ENCODE measurements at places on chromosomes 12 and 14.

GRCh38 chr12:1203735-1204019 is 212.7 kb downstream of the ERC1 start:
- DNase-seq: no peak

GRCh38 chr12:92210071-92210470 is 64.4 kb upstream of the BTG1 start:
- peak; percentile 9 for DNase-seq

DNA sequence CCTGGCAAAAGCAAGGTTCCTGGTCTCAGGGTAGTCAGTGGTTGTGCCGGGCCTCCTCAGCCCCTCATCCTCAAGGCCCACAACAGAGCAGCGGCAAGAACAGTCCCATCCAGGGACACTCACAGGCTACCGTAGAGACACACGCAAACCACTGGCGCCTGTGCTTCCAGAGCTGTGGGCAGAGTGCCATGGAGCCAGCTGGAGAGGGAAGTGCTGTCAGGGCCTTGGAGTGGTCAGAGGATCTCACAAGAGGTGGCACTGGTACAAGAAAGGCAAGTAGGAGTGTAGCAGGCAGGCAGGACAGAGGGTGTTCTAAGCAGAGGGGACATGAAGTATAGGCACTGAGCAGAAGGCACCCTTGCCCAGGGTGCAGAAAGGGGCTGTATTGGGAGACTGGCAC is 34.6 kb downstream of the ANKRD9 start:
- no peak for DNase-seq

- DNase-seq: no peak
Measured at GRCh38 chr12:64236549-64236948, 14.5 kb upstream of the KICS2 start.

DNA sequence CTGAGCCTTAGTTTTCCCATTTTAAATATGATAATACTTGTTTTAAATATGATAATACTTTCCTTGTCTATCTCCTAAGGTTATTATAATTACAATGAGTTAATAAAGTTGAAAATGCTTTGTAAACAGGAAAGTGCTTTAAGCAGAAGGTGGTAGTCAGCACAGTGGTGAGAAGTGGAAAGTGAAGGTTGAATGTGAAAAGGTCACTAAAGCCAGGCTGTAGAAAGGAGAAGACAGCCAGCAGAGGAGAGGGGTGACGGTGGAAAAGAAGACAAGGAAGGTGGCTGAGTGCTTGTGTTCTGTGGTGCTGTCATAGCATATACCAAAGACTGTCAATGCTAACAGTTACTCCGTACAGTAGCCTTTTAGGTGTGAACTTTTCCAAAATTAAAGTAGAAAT is 117.8 kb downstream of the ESR2 start:
- no peak for DNase-seq

DNA sequence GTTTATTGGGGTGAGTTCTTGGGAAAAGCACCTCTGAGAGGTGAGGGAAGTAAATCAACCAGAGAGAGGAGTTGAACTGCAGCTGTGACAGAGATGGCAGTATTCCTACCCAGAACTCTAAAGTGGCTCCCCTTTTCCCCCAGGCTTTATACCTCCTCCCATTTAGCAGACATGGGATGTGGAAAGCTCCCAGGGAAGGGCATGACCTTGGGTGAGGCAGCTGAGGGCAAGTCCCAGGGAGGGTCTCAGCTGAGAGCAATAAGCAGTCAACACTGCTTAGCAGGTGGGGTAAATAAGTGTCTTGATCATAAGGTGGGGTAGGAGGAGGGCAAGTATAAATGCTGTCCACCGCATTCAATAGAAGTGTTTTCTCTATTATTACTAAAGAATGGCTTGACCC is 143.0 kb downstream of the AKAP6 start:
- DNase-seq: no peak

- no peak for DNase-seq
Measured at GRCh38 chr12:82121545-82121944, 236.6 kb downstream of the CCDC59 start.

GRCh38 chr14:45940318-45940717 is 687.3 kb upstream of the MIS18BP1 start:
- no peak for DNase-seq

DNA sequence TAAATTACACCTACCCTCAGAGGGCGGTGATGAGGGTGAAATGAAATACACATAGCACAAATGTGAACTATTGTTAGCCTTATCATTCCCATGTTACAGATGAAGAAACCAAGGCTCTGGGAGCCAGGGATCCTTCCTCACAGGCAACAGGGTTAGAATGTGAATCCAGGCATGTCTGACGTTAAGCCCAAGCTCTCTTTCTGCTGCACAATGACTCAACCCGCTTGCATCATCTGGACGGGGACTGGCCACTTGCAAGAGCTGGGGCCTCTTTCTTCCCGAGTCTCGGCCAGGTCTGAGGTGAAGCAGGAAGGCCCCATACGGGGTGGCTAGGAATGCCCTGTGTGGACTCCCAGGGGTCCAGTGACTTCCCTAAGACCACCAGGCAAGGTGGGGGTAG is 105.2 kb downstream of the RBM19 start:
- DNase-seq: no peak

DNA sequence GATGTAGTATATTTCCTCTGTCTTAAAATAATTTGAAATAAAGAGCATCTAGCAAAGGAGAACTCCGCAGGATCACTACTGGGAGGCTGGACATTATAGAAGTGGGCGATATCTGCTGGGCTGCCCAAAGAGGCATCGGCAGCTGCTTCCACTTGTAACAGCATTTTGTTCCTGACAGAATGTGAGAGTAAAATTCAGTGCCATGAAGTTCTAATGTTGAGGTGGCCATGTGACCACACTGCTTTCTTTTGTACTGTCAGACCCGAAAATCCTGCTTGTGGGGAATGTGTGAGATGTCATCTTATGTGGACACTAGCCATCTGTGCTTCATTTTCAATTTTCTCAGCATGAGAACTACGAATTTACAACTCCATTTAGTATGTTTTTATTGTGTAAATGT is 151.9 kb downstream of the ACSS3 start:
- no peak for DNase-seq

Data from stimulated activated naive CD8-positive, alpha-beta T cell treated with anti-CD3 and anti-CD28 coated beads, Interleukin-15, amount 100 ng/mL, for 72 hours (primary cell).